ENCODE measurements at places on chromosomes 7 and 10.

DNA sequence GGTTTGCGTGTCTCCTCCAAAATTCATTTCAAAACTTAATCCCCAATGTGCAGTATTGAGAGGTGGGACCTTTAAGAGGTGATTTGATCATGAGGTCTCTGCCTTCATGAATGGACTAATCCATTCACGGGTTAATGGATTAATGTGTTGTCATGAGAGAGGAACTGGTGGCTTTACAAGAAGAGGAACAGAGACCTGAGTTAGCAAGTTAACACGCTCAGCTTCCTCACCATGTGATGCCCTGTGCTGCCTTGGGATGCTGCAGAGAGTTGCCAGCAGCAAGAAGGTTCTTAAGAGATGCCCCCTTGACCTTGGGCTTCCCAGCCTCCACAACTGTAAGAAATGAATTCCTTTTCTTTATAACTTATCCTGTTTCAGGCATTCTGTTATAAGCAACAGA lies 3.7 kb upstream of the TCTN3 start:
- DNase-seq = peak; percentile 4

- DNase-seq = peak; percentile 50
These were observed 21.2 kb downstream of the ATP6V1F start for GRCh38 chr7:128883622-128884448.

DNA sequence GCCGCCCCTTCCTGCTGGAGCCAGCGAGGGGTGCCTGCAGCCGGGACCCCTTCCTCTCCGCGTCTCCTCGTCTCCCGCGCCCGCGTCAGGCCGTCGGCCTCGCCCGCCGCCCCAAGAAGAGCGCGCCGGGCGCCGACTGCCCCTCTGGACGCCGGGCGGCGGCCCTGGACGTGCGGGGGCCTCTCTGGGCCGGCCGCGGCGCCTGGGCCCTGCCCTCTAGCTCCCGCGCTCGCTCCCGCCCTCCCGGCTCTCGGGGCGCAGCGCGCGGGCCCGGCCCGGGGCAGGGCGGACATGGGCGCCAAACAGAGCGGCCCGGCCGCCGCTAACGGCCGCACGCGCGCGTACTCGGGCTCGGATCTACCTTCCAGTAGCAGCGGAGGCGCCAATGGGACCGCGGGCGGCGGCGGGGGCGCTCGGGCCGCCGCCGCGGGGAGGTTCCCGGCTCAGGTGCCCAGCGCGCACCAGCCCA lies 704 bp downstream of the ZNRF2 start:
- DNase-seq = no peak

DNA sequence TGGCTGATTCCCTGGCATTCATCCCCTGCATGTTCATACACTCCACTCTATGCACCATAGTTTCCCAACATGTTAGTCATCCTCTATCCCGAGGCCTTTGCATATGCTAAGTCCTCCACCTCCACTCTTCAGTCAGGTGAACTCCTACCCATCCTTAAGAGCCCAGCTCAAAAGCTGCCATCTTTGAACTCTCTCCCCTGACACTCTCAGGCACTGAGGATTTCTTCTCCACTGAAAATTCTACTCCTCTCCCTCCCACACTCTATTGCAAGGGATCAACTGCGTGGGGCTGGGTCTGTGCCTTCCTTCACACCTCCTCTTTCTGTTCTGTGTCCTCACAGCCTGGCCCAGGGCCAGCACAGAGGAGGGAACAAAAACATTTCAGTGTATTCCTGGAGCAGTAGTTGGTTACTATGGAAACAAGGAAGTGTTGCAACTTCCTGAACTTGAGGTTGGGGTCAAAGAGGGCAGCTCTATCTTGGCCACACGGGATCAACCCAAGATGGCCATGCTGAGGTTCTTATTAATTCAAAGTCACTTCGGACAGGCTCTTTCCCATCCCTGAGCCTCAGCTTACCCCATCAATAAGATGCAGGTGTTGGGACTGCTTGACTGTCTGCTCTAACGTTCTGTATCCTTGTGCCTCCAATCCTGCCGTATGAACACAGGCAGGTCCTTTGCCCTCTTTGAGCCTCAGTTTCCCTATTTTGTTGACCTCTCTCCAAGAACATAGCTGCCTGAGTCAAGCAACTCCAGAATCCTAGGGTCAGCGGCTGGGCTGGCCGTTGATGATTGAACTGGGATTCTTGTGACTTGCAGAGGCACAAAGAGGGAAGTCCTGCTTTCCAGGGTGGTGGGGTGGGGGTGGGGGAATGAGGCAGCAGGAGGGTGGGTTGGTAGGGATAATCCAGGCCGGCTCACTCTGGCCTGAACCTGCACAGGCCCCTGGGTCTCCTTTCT lies 15.5 kb downstream of the ZMIZ1 start:
- peak; percentile 66 for DNase-seq

GRCh38 chr7:70673778-70674570 lies 458.0 kb upstream of the GALNT17 start:
- DNase-seq = no peak

GRCh38 chr7:16587790-16588189 lies 57.8 kb downstream of the ANKMY2 start:
- no peak for DNase-seq

GRCh38 chr7:37999673-38000072 lies 79.2 kb downstream of the EPDR1 start:
- no peak for DNase-seq

DNA sequence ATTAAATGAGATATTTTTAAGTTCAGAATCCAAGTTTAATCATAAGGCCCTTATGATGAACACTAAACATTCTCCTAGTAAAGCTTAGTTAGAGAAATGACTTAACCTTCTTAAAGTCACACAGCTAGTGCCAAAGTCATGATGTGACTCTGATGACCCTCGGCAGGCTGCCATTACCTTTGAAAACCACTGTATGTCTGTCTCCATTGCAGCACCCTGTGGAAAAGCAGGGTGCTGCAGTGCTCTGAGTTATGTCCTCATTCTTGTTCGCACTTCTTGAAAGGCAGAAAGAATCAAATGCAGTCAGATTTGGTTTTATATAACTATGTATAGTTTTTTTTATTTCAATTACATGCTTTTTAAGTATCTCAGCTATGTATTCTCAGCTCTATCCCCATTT lies 105.0 kb downstream of the PHTF2 start:
- DNase-seq = no peak

DNA sequence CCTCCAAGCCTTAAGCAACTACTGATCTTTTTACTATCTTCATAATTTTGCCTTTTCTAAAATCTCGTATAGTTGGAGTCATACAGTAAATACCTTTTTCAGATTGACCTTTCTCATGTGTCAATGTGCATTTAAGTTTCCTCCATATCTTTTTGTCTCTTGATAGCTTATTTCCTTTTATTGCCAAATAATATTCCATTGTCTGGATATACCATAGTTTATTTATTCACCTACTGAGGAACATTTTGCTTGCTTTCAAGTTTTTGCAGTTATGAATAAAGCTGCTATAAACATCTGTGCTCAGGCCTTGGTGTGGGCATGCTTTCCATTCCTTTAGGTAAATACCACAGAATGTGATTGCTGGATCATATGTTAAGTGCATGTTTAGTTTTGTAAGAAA lies 161.2 kb upstream of the GNAI1 start:
- no peak for DNase-seq

- DNase-seq = no peak
These were observed 45.7 kb downstream of the PRPF18 start for GRCh38 chr10:13632440-13632839.

GRCh38 chr10:112562809-112563663 lies 116.0 kb downstream of the VTI1A start:
- DNase-seq = no peak

- no peak for DNase-seq
These were observed 218.9 kb downstream of the KIAA1217 start for GRCh38 chr10:24427678-24428409.

DNA sequence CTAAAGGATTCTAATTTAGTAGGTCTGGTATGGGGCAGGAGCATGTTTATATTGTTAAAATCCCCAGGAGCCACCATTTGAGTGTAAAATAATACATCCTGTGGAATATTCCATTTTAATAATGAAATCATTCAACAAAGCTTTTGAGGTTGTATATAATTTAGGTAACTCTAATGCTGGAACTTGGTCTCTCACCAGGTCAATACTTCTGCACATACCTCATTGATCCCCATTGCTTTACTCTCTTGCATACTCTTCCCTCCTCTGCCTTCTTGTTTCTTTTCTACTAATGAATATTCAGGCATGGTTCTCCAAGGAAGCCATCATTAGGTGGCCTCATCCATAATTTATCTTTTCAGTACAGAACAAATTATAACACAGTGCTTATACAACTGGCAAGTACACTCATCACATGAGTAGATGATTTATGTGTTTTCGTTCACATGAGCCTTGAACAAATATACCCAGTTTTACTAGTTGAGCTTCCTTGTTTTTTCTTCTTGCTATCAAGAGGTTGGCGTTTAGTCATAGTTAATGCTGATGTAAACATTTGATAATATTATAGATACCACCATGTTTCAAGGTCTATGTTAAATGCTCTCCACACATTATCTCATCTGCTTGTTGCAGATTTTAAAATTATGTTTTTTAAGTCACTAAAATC lies 7.2 kb downstream of the PALS2 start:
- DNase-seq = no peak

- DNase-seq = no peak
These were observed 190.5 kb upstream of the C7orf33 start for GRCh38 chr7:148400101-148400500.

DNA sequence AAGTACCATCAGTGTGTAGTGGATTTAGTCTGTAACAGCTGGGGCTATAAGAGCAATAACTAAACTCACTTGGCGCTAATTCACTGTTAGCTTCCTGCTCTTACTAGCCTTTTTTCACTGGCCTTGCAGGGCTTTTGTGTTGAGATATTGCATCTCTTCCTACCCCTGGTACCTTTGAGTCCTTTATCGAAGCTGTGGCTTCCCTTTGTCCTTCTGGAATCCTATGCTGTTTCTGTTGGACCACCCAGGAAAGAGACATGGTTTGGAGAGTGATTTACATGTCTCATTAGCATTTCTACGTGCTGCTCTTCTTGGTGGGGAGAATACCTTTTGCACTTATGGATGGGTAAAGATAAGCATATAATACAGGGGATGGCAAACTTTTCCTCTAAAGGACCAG lies 103.8 kb downstream of the MLLT10 start:
- no peak for DNase-seq

GRCh38 chr10:22927661-22928403 lies at the start of gene ARMC3:
ARMC3 (plus strand) TSS chr10:22928053; CDS start chr10:22931997, 3,944 bp downstream.
- DNase-seq = peak; percentile 26
